Daoy (cell line): ENCODE measurements at places on chromosomes 6 and 20. TPM values are rescaled to one million over a fixed set of nuclear protein-coding genes. Genes with fewer than 3 reads are reported as not detected.
A peak's percentile ranks its signal among the peaks of the same experiment; 100 is the strongest.

GRCh38 chr20:34791289-34792020 is 34.0 kb downstream of the NCOA6 start:
- DNase-seq, result no peak

DNA sequence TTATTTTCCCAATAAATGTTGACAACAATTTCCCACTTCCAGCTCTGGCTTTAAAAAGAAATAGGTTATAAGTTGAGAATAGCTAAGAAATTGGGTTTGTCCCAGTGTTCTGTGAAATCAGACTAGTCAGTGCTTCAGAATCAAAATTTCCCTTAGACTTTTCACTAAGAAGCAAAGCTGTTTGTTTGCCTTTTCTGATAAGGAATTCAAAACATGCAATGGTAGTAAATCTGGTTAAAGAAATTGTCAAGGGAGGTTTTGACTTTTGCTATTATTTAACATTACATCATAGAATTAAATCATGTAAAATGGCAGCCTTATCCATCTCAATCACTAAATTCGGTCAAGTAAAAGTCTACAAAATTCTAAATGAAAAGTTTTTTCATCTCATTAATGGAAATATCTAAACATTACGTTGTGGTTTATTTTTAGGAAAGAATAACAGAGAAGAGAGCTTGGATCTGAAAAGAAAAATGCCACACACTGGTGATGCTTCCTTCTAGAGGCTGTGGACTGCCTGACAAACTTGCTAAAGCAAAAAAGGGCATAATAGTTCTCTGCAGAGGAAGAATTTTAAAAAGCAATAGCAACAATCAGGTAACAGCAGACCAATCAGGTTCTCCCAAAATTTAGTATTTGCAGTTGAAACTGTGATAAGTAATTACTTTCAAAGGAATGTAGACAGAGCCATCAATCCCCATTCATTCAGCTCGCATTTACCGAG is 36.4 kb downstream of the PLAGL1 start:
- no peak for DNase-seq

- no peak for DNase-seq
Measured at GRCh38 chr6:34052071-34052825, 93.6 kb downstream of the GRM4 start.

- DNase-seq, result no peak
Measured at GRCh38 chr6:164214066-164214465, 799.5 kb downstream of the QKI start.

DNA sequence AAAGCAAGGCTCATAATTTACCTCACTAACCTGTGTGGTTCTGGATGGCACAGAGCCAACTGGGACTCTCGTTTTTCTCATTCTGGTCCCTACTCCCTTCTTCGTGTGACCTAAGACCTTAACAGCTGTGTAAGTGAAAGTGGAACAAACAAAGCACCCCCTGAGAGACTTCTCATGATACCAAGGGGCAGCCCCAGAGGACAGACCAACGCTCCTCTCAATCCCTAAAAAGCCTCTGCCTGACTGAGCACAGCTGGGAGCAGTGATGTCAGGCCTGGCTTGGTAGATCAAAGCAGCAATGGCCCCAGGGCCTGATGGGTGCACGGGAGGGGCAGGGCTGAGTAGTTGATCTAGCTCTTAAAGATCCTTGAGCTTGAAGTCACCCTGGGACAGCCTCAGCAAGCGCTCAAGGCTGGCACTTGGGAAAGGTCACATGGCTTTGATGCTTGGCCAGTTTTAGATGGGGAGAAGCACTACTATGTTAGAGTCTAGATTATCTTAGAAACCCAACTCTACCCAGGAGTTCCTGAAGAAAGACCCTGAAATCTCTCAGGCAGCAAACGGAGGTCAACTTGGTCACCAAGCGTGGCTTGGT is 16.2 kb upstream of the TGM2 start:
- peak; percentile 55 for DNase-seq

DNA sequence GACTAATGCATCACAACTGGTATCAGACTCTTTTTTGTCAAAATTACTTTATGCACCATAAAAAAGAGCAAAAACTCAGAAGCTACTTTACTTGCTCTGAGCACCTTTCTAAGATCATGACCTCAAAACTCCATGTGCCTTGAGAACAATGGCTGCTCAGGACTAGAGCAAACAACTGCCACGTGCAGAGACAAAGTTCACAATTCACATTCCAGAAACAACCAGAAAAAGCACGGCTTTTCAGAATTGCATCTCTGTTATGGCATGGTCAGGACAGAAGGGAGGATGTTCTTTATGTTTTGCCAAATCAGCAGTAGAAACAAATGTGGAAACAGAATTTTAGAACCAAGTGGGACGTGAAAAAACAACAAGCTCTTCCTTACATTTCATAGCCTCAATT is 70.5 kb downstream of the CNKSR3 start:
- no peak for DNase-seq

Gene MRPS18B
- 93.5 and 102 TPM in 2 replicates for total RNA-seq

Gene CYP39A1
- 2.9 and 5.1 TPM in 2 replicates for total RNA-seq
